ENCODE measurements at places on chromosomes 13 and 19.

GRCh38 chr13:78662467-78662866 is 3.5 kb upstream of the OBI1 start:
- no peak for DNase-seq

GRCh38 chr13:103324641-103325040 is 258.4 kb upstream of the SLC10A2 start:
- DNase-seq, result no peak

GRCh38 chr19:55352040-55352439 is 2.5 kb downstream of the COX6B2 start:
- DNase-seq, result no peak

DNA sequence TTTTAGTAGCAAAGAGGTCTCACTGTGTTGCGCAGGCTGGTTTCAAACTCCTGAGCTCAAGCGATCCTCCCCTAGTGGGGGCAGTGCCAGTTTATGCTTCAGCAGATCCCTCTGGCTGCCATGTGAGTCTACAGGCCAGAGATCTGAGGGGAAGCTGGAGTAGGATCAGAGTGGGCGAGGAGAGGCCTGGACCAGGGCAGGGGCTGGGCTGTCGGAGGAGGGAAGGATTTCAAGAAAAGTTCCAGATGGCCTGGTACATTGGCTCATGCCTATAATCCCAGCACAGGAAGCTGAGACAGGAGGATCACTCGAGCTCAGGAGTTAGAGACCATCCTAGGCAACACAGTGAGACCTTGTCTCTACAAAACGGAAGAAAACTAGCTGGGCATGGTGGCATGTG is 9.8 kb downstream of the DHX34 start:
- no peak for DNase-seq

DNA sequence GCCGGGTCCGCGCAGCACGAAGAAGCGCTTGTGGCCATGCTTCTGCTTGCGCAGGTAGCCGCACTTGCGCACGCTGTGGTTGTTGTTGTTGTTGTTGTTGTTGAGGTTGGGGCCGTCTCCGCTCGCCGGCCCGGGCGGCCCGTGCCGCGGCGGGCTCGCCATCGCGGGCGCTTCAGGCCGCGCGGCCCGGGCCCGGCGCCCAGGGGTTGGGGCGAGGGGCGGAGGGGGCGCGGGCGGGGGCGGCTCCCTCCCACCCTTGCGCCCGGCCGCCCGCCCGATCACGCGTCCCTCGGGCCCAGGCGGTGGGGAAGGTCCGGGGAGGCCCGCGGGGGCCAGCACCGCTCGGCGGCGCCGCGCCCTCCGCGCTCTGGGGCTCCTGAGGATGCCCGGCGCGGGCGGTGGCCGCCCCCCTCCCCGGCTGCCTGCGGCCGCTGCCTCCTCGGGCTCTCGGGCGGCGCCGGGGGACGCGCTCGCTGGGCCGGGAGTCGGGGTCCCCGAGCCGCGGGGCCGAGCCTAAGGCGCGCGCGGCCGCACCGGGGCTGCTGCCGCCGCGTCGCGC is 412 bp downstream of the IRS2 start:
- no peak for DNase-seq

DNA sequence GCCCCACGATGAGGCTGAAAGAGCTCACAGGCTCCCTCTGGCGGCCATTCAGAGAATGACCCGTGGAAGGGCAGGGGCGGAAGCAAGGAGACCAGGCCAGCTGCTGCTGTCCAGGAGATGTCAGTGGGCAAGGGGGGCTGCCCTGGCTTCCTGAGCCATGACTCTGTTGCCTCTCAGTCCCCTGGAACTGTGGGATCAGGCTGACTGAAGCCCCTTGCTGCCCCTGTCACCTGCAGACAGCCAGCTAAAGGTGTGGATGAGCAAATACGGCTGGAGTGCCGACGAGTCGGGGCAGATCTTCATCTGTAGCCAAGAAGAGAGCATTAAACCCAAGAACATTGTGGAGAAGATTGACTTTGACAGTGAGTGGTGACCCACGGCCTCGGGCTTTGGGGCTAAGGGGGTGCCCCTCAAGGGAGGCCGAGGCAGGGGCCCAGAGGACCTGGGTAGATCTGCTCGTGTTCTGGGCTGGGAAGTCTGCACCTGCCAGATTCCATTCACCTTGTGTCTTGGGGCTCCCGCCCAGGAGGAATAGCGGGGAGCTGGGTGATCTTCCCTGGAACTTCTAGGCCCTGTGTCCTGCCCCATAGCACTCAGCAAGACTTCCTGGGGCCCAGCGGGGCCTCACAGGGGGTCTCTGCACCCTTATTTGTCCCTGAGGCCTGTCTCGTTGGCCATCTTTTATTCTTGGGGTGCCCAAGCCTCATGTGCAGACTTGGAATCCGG is 12.5 kb upstream of the ACTN4 start:
- peak; percentile 84 for DNase-seq

GRCh38 chr19:1725100-1726064 is 27.9 kb upstream of the ONECUT3 start:
- DNase-seq, result peak; percentile 58

GRCh38 chr19:51431124-51431523 is 13.7 kb upstream of the SIGLEC10 start:
- DNase-seq, result no peak
